ENCODE measurements at places on chromosomes 7 and 10.
A peak's percentile ranks its signal among the peaks of the same experiment; 100 is the strongest.

- DNase-seq = no peak
These were observed 361.8 kb downstream of the GATA3 start for GRCh38 chr10:8416192-8416701.

DNA sequence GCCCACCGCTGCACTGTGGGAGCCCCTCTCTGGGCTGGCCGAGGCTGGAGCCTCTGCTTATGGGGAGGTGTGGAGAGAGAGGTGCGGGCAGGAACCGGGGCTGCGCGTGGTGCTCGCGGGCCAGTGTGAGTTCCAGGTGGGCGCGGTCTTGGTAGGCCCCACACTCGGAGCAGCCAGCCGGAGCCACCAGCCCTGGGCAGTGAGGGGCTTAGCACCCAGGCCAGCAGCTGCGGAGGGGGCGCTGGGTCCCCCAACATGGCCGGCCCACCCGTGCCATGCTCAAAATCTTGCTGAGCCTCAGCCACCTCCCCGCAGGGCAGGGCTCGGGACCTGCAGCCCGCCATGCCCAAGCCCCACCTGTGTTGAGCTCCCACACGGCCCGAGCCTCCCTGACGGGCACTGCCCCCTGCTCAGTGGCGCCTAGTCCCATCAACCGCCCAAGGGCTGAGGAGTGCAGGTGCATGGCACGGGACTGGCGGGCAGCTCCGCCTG is 856.8 kb upstream of the CELF2 start:
- no peak for DNase-seq

DNA sequence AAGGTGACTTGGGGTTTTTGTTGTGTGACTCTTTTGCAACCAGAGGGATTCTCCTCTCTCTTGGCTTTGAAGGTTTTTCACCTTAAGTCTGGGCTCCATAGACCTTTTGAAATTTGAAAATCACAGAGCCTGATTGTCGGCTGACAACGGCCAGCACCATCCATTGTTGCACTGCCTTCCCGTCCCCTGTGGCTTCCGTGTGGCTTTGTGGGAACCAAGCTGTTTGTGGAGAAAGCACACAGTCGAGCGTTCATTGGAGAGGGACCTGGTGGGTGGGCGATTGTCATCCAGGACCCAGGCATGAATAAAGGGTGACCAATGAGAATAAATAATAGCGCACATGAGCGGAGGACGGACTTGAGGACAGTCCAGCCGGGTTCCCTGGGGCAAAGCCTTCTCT is 7.4 kb upstream of the RAMP3 start:
- no peak for DNase-seq

DNA sequence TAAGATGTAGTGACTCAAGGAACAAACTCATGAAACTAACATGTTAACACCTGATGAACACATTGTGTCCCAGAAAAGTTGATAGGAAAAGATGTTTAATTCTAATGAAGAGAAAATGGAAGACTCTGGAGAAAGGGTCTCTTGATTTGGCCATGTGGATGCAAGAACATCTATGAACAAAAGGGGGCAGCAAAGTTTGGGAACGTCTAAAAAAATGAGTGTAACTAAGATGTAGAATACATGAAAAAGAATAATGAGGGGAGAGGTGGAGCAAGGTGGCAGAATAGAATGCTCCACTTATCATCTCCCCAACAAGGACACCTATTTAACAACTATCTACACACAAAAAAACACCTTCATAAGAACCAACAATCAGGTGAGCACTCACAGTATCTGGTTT is 805.1 kb downstream of the TNS3 start:
- no peak for DNase-seq

DNA sequence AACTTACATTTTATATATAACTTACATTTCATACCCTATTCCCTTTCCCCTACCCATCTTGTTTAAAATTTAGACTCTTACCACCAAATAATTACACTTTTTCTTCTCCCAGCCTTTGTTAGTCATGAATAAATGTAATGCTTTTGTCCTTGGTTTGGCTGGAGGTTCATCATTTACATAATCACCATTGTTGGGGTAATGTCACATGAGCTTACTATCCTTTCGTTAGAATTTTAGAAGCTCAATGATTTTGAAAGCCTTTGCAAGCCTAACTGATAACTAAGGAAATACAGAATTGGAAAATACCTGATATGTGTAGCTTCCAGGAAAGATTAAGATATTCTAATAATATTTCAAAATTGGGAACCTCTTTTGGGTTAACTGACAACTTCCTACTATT is 171.7 kb downstream of the PLXDC2 start:
- no peak for DNase-seq

GRCh38 chr7:143490717-143491306 is 13.1 kb downstream of the TAS2R41 start:
- DNase-seq = no peak

GRCh38 chr10:34889004-34889869 is 74.1 kb upstream of the PARD3 start:
- no peak for DNase-seq

GRCh38 chr10:5078547-5079180 is 15.6 kb upstream of the AKR1C3 start:
- no peak for DNase-seq

GRCh38 chr7:2870471-2870931 is 26.4 kb upstream of the GNA12 start:
- peak; percentile 35 for DNase-seq

GRCh38 chr7:27124902-27125689 is 5.5 kb downstream of the HOXA4 start:
- no peak for DNase-seq

DNA sequence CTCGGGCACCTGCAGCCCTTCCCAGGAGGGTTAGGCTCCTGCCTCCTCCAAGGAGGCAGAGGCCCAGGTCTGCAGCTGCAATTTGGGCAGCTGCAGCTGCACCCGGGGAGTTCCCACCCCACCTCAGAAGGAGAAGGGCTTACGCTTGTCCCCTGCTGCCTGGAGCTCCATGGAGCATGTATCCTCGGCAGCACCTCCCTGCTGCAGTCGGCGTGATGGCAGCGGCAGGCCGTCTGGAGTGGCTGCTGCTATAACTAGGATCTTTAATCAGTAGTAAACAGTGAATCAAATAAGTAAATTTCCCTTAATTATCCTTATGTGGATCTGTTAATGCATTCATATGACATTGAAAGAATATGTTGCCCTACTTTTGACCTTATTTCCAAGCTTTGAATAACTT is 167.0 kb downstream of the PON1 start:
- DNase-seq = no peak

DNA sequence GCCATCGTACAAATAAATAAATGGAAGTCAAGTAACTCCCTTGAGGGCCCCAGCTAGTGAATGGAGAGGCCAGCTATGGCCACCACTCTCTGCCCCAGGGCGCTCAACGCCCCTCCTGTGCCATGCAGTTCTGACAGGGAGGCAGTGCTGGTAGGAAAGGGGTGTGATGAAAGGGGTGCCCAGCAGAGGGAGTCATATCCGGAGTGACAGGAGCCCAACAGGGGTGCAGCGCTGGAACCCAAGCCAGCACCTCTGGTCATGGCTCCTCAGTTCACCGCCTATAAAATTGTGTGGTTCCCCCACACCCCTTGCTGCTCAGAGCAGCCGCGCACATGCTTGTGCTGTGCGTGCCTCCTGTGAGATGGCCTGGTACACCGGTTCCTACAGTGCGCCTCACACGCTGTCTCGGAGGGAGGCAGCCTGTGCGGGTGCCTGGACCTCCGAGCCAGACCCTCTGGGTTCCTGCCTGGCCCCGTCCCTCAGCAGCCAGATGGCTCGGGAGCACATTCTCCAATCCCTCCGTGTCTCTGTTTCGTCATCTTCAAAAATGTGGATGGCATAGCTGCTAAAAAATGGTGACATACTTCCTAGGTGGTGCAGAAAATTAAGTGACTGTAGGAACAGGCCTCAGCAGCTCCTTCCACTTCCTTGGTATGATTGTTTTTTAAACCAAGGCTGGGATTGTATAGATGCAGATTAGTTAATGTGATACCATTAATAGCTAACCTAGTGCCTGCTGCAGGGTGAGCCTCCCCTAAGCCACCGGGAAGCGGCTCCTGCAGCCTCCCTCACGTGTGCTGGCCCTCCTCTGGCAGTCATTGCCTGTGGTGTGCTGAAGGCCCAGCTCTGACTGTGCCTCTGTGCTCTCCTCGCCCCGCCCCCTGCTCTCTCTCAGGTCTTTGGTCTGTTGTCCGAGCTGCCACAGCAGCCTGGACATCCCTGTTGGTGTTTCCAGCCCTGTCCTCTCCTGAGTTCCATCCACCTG is 125.8 kb downstream of the EGFR start:
- DNase-seq = no peak

GRCh38 chr7:46291601-46292150 is 370.6 kb upstream of the IGFBP3 start:
- no peak for DNase-seq

GRCh38 chr7:31679574-31680305 is 7.3 kb upstream of the PPP1R17 start:
- DNase-seq = no peak

GRCh38 chr7:10802011-10802410 is 171.7 kb upstream of the PHF14 start:
- DNase-seq = no peak

GRCh38 chr7:4009211-4010060 is 672.7 kb upstream of the FOXK1 start:
- no peak for DNase-seq

- no peak for DNase-seq
These were observed 106.7 kb upstream of the ODAD2 start for GRCh38 chr10:28105561-28105960.

GRCh38 chr10:23099816-23100215 is 4.4 kb downstream of the MSRB2 start:
- DNase-seq = no peak

- DNase-seq = no peak
These were observed 117.9 kb downstream of the NPY start for GRCh38 chr7:24401628-24402593.

GRCh38 chr10:42544945-42545344 is 93.4 kb downstream of the ZNF33B start:
- no peak for DNase-seq

GRCh38 chr7:184294-185264 is 7.8 kb upstream of the FAM20C start:
- DNase-seq = no peak

- DNase-seq = peak; percentile 39
These were observed 47.8 kb upstream of the CALCR start for GRCh38 chr7:93622036-93623033.

DNA sequence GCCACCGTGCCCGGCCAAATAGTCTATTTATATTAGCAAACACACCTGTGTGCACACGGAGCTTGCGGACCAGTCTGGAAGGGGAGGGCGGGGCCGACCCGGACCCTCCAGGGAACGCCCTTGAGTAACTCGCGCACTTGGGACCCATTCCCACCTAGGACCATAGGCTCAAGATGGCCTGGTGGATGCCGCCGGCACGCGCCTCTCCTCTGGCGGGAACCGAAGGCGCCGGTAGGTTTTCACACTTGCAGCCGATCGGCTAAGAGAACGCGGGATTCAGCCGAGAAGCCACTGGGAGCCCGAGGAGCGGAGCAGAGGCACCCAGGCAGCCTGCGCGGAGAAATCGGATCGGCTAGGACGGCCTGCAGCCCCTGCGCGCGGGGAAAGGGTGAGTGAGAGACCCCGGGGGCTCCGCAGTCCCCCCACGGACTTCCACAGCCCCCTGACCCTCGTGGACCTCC is 18.9 kb downstream of the IFT22 start:
- DNase-seq = no peak

DNA sequence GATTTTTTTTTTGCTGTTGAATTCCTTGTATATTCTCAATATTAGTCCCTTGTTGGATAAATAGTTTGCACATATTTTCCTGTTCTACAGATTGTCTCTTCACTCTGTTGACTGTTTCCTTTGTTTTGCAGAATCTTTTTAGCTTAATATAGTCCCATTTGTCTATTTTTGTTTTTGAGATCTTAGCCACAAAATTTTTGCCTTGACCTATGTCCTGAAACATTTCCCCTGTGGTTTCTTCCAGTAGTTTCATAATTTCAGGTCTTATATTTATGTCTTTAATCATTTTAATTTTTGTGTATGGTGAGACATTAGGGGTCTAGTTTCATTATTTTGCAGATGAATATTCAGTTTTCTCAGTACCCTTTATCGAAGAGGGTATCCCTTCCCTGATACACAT is 92.7 kb downstream of the LANCL2 start:
- no peak for DNase-seq

- DNase-seq = no peak
These were observed 257.2 kb downstream of the GRID1 start for GRCh38 chr10:86109421-86109820.
